HS-5 (cell line): ENCODE measurements at places on chromosomes 12 and 14.

DNA sequence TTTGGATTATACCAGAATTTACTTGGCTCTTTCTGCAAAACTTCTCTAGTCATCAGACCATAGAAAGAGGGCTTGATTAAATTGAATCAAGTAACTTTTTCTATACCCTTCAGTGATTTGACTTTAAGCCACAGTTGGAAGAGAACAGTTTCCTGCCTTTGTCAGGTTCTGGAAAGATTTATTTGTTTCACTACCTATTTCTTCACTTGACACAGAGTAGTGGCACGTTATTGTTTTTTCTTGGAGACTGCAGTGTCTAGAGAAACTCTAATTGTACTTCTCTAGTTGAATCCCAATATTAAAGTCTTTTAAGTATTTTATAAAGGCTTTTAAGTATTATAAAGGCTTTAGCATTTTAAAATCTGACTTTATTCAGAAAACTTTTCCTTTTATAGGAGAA lies 138.1 kb downstream of the TMEM117 start:
- no peak for DNase-seq

GRCh38 chr12:121713257-121713777 lies 765 bp downstream of the TMEM120B start:
- DNase-seq, result no peak

DNA sequence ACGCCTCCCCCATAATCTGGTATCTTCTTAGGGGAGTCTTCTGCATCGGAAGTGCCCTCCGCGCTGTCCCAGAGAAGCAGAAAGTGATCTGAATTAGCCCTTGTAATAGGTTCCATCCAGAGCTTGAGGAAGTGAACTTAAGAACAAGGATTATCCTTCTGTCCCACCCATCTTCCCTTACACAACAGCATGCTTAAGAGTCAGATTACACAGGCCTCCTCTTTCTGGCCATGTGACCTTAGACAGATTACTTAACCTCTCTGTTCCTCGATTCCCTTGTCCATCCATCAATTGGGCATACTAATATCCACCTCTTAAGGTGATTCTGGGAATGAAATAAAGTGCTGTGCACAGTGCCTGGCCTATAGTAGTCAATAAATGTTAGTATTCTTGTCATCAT lies 11.4 kb downstream of the CABP1 start:
- DNase-seq, result no peak

DNA sequence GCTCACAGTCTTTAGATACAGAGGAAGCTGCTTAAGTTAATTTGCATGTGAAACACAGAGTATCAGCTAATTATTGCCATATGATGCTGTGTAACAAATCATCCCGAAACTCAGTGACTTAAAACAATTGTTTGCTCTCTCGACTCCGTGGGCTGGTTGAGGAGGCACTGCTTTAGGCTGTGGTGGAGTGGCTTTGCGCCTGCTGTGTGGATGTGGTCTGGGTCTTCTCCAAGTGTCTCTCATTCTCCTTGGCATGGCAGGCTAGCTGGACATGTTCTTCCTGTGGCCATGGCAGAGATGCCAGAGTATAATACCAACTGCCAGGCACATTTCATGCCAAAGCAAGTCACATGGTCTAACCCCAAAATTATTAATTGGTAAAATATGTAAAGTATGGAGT lies 40.9 kb downstream of the PELI2 start:
- DNase-seq, result no peak

GRCh38 chr12:90074086-90074485 lies 365.4 kb upstream of the ATP2B1 start:
- no peak for DNase-seq

GRCh38 chr12:71438670-71439361 lies 782 bp upstream of the LGR5 start:
- DNase-seq, result no peak
